ENCODE measurements at places on chromosomes 12 and 14. TPM values are rescaled to one million over a fixed set of nuclear protein-coding genes. Genes with fewer than 3 reads are reported as not detected.

Gene IL31
- total RNA-seq: not detected

Gene LTBP2
- 30.6 TPM for total RNA-seq

Gene ATP5MC2
- 381 TPM for total RNA-seq

Gene PLEKHG3
- total RNA-seq: 97.4 TPM

Gene MCRS1
- 42.4 TPM for total RNA-seq

Gene LRCOL1
- not detected for total RNA-seq

Gene FCF1
- total RNA-seq: 29.2 TPM

Gene OR11H6
- not detected for total RNA-seq
